ENCODE measurements at places on chromosomes 3 and 15. TPM values are rescaled to one million over a fixed set of nuclear protein-coding genes. Genes with fewer than 3 reads are reported as not detected.

- DNase-seq, result no peak
Observed at GRCh38 chr3:107670986-107671385, 148.2 kb downstream of the BBX start.

Gene SLC27A2
- total RNA-seq, result not detected

Gene DCBLD2
- 34.3 TPM for total RNA-seq

DNA sequence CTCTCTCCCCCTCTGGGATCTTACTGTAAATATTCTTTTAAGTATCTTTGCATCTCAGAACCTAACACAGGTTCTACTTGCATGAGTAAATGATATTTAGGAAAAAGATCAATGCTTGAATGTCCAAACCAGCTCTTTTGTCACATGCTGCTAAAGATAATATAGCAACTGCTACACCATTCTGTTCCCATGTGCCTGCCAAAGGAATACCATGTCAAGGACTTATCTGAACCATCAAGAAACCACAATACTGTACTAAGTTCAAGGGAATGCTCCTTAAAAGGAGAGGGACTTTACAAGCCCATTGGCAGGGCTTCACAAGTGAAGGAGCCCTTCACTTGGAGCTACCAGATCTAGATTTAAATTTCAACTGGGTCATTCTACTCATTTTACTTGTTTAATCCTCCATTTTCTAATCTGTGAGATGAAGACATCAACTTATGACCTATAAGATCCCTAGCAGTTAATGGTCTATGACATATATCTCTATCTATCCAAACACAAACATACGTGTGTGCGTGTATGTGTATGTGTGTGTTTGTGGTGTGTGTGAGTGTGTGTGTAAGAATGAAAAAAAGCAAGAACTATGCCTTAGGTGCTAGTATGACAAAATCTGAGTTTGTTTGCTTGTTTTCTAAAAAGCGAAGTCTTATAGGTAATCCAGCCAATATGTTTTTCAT is 13.0 kb upstream of the SEC62 start:
- DNase-seq, result no peak

- peak; percentile 91 for DNase-seq
Observed at GRCh38 chr3:60594025-60594424, 657.2 kb downstream of the FHIT start.

GRCh38 chr3:61547625-61548024 is 13.7 kb upstream of the PTPRG start:
- no peak for DNase-seq

All from right atrium auricular region (tissue), 2 donors.